Nasal cavity respiratory epithelium epithelial cell of viscerocranial mucosa (primary cell): ENCODE measurements at places on chromosomes 11 and 22. TPM values are rescaled to one million over a fixed set of nuclear protein-coding genes. Genes with fewer than 3 reads are reported as not detected.

The WNT7B gene
- total RNA-seq = 10.6 and 47.1 TPM in 2 replicates

The RAB3IL1 gene
- total RNA-seq = 1.0 and 2.0 TPM in 2 replicates

The OR6A2 gene
- total RNA-seq = under 0.01 and 0.14 TPM in 2 replicates

The TRIM49C gene
- total RNA-seq = not detected in 2 replicates

The C11orf87 gene
- under 0.01 TPM in 1 of 2 replicates, not detected in the other for total RNA-seq

The BRSK2 gene
- under 0.01 and 1.00 TPM in 2 replicates for total RNA-seq

The FADS3 gene
- 33.5 and 41.6 TPM in 2 replicates for total RNA-seq

The AMBRA1 gene
- 10.6 and 25.9 TPM in 2 replicates for total RNA-seq

The OR4A16 gene
- total RNA-seq = not detected in 2 replicates

The PARVA gene
- total RNA-seq = 9.9 and 21.5 TPM in 2 replicates

The KDELR3 gene
- 4.0 and 9.2 TPM in 2 replicates for total RNA-seq

The CCDC34 gene
- total RNA-seq = 1.4 and 5.1 TPM in 2 replicates

The OR56B1 gene
- total RNA-seq = not detected in 2 replicates

The APOL5 gene
- not detected in 2 replicates for total RNA-seq

The OVCH2 gene
- 0.34 and 10.7 TPM in 2 replicates for total RNA-seq

The RAG2 gene
- not detected in 2 replicates for total RNA-seq

The OR5AR1 gene
- not detected in 2 replicates for total RNA-seq

The TMPRSS13 gene
- 3.6 and 6.8 TPM in 2 replicates for total RNA-seq

The TLCD5 gene
- 1.4 and 2.2 TPM in 2 replicates for total RNA-seq

The DMC1 gene
- 1.4 and 3.1 TPM in 2 replicates for total RNA-seq

The OR6M1 gene
- not detected in 2 replicates for total RNA-seq
